ENCODE measurements at places on chromosomes 16 and 17.

- DNase-seq, result no peak
These were observed 41.1 kb upstream of the CRISPLD2 start for GRCh38 chr16:84778720-84779119.

- DNase-seq, result no peak
These were observed 6.0 kb upstream of the SLC16A3 start for GRCh38 chr17:82222816-82223215.

DNA sequence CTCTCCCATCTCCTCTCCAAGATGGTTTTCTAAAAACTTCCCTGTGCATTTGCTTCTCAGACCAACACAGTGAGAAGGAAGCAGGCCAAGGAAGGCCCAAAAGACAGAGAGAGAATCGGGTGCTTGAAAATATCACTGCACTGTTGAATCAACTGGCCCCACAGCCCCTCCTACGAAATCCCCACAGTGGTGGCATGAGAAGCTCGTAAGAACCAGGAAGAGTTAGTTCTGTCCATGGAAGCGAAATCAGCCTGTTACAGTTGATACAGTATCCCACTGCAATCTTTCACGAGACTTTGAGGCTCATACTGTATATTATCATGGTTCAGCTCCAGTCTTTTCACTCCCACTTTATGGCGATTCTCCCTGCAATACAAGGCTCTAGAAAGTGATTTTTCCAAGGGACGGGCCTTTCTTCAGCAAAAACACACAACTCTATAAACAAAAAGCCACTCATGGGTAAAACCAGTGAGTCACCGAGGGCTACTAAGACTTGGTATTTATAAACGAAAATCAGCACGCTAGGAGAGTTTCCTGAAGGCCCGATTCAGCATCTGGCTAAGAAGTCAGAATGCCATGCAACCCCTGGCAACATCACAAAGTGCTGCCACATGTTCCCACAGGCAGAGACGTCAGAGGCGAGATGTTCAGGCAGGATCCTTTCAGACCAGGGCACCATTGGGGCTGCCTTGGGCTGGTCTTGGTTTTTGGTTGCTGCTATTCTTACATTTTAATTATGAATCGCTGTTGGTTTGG is 185.7 kb downstream of the IRX5 start:
- no peak for DNase-seq

GRCh38 chr17:15273141-15273793 is 8.1 kb upstream of the PMP22 start:
- no peak for DNase-seq

DNA sequence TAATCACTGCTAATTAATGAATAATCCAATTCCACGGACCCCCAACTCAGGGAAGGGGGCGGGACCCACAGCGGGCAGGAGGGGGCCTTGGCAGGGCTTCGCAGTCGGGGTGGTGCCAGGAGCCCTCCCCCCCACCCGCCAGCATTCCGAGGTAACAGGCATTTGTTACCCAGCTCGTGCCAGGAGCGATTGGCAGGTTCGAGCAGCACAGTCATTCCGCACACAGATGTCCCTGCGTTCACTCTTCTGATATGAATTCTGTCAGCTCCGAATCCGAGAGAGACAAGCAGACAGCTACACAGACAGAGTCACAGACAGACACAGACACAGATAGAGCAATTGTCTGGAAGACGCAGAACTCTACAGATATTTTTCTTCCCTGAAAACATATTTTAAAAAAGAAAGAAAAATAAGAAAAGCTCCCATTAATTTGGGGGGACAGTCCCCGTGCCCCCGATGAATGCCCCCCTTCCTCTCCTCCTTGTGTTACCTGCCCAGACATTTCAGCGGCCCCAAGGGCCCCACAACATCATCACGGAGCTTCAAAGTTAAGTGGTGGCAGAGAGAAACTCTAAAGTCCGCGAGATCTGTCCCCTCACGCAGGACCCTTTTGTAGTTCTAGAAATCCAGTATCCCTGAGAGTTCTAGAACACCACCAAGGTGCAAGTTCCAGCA is 10.2 kb downstream of the NEUROD2 start:
- no peak for DNase-seq

GRCh38 chr16:57184887-57185445 is 873 bp downstream of the PSME3IP1 start:
- no peak for DNase-seq

- no peak for DNase-seq
These were observed 2.2 kb upstream of the TMEM94 start for GRCh38 chr17:75454193-75454592.

- no peak for DNase-seq
These were observed 445.7 kb upstream of the MAF start for GRCh38 chr16:80046261-80046660.

DNA sequence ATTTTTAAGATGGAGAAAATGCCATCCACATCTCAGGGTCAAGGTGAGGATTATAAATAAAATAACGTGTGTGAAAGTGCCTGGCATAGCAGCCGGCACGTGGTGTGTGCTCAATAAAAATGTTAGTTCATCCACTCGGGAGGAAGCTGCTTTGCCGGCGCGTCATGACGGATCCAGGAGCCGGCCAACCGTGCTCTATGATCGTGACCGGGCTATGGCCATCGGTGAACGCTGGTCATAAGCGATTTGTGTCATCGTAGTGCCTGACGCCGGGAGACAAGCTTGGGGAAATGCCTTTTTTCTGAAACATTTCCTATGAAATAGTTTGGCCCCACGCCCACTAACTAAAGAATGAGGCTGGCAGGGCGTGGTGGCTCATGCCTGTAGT is 74.0 kb downstream of the CMC2 start:
- no peak for DNase-seq

GRCh38 chr17:43814714-43815113 is 18.2 kb downstream of the MPP3 start:
- DNase-seq, result no peak

- DNase-seq, result no peak
These were observed 6.6 kb downstream of the ADORA2B start for GRCh38 chr17:15951368-15952047.

DNA sequence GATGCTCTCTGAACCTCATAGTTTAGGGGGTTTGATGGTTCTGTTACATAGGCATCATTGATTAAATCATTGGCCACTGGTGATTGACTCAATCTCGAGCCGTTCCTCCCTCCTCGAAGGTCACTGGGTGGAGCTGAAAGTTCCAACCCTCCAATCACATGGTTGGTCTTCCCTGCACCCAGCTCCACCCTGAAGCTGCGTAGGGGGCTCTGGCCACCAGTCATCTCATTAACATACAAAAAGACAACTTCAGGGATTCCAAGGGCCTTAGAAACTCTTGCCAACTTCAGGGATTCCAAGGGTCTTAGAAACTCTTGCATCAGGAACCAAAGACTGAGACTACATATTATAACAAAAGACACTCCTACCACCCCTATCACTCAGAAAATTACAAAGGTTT is 306.5 kb upstream of the TNRC6C start:
- no peak for DNase-seq

DNA sequence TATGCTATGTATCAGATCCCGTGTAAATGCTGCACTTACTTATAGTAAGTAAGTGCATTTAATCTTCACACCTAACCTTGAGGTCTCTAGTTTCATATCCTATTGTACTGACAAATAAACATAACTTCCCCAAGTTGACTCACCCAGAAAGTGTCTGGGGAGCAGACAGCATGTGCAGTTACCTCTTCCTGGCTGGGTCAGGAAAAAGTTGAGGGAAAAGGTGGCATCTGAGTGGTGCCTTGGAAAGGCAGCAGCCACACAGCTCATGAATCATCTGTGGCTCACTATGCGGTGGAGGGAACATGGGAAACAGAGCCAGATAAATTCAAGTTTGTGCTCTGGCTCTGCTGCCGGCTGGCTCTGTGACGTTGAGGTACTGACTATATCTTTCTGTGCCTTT is 382.0 kb upstream of the DYNLRB2 start:
- no peak for DNase-seq

- DNase-seq, result peak; percentile 11
These were observed 2.5 kb downstream of the ITGAX start for GRCh38 chr16:31357324-31358109.

- DNase-seq, result no peak
These were observed 34.8 kb downstream of the DGKE start for GRCh38 chr17:56868716-56869115.

- peak; percentile 85 for DNase-seq
These were observed 7.2 kb downstream of the SUPT4H1 start for GRCh38 chr17:58344791-58345157.

DNA sequence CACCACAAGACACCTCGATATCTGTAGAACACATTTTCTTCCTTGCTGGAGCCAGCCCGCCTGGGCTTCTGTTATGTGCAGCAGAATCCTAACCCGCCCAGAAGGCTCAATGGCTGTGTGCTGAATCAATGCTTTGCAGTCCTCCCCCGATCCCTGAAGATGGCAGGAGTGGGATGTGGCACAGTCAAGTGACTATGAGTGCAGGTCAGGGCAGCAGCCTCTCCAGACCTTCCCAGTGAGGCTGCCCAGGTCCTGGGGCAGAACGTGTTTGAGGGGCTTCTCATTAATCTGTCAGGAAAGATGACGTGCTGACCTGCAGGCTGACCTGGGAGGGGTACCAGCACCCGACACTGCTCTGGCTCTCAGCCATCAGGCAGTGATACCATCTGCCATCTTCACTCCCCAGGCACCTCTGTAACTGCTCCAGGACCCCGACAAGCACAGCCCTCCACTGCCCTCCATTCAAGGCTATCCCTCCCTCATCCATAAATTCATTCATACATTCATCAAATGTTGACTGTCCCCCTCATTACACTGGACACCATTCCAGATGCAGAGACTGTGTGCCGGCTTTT is 35.2 kb downstream of the LRRC75A start:
- no peak for DNase-seq

DNA sequence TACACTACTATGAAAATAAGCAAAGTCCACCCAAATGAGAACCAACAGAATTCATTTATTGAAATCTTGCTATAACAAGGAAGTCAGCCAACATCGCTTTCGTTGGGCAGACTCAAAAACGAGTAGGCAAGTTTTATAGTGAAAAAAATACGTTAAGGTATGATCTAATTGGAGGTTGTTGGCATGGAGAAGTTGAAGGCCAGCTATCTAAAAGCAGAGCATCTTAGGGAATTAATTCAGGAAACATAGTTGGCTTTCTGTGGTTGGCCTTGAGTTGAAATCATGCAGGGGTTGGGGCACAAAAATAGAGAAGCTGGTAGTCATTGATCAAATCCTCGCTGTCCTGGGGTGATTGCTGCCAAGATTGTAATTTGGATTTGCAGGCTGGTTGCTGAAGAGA is 118.3 kb downstream of the PPM1E start:
- no peak for DNase-seq

DNA sequence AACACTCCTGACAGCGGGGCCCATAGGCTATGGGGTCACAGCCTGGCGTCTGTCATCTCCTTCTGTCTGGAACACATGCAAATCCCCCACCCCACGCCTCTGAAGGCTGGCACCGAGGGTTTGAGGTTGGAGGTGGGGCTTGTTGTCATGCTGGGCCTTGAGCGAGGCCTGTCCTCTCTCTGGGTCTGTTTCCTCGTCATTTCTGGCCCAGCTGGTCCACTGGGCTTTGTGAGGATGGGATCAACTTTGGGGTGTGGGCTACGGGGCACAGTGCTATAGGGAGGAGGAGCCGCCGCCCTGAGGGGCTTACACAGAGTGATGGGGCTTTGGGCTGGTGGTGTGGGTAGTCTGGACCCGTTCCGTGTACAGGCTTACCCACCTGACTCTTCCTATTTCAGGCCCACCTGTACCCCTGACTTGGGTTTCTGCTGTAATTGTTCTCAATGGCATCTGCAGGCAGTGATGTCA is 87.5 kb downstream of the AMFR start:
- no peak for DNase-seq

- no peak for DNase-seq
These were observed 69.9 kb downstream of the TBC1D16 start for GRCh38 chr17:79965806-79966205.

- peak; percentile 46 for DNase-seq
These were observed 16.5 kb upstream of the ST6GALNAC1 start for GRCh38 chr17:76659928-76660655.

DNA sequence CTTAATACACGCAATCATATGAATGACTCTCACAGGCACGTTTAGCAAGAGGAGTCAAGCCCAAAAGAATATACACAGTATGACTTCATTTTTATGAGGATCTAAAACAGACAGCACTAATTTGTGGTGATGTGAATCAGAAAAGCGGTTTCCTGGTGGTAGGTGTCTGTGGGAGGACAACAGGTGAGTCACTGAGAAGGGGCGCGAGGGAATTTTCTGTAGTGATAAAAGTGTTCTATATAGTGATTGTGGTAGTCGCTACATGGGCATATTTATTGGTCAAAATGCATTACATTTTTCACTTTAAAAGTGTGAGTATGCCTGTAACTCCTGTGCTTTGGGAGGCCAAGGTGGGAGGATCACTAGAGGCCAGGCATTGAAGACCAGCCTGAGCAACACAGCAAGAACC is 7.6 kb upstream of the TNRC6A start:
- DNase-seq, result peak; percentile 10

DNA sequence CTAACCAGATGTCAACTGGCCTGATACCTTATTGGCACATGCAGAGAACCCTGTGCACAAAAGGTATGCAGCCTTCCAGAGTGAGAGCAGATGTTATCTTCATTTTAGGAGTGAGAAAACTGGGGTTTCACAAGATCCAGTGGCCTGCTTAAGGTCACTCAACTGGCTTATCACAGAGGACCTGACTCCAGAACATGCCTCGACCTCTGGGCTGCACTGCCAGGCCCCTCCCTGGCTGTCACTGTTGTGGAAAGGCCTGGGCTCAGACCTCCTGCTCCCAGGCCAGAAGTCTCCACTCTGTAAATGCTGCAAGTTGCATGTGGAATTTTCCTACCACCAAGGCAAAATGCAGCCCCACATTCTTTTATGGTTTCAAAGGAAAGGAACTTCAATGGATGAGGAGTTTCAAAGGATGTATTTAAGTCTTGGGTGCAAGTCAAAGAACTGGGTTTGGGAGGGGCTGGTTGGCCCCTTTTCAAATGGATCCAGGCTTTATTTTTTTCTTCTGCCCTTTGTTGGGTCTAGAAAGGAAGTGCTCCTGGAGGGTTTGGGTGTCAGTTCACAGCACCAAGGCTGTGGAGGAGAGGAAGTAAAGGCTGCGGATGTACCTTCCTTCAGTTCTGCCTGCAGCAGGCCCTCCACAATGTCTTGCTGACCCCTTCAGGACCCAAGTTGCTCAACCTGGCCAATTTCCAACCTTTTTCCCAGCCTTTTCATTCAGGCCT is 30.4 kb upstream of the SMPD3 start:
- no peak for DNase-seq

- DNase-seq, result no peak
These were observed 67.7 kb downstream of the CYLD start for GRCh38 chr16:50809561-50809960.

DNA sequence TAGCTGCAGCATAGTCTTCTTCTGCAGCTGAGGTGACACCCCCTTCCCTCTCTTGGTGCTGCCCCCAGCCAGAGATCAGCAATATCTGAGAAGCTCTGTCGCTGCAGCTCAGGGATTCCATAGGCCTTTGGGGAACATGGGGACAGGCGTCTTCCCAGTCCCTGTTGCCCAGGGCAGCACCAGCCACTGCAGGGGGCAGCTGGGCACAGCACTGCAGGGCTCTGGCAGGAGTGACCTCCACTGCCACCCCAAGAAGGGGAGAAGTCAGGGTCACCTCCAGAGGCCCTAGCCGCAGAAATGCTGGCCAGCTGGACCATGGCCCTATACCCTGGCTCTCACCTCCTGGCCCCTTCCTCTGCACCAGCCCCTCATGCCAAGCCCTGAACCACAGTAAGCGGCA is 16.9 kb downstream of the SCN4A start:
- no peak for DNase-seq

GRCh38 chr16:85386467-85387170 is 226.5 kb upstream of the GSE1 start:
- no peak for DNase-seq
